ENCODE measurements at places on chromosomes 2 and 18. TPM values are rescaled to one million over a fixed set of nuclear protein-coding genes. Genes with fewer than 3 reads are reported as not detected.

FAM237A gene
- not detected for total RNA-seq

HRH4 gene
- not detected for total RNA-seq

ZDBF2 gene
- 34.4 TPM for total RNA-seq

LYPD6B gene
- total RNA-seq = 13.8 TPM

CMPK2 gene
- total RNA-seq = 8.1 TPM

ZC3H6 gene
- total RNA-seq = 40.1 TPM

Data from parietal lobe (tissue), 2 donors.